ENCODE measurements at places on chromosomes 1 and 21. TPM values are rescaled to one million over a fixed set of nuclear protein-coding genes. Genes with fewer than 3 reads are reported as not detected.

- H3K27ac ChIP-seq: no peak overlapping the region
- no peaks in the 10 kb centered on the region for H3K27me3 ChIP-seq
- H3K4me1 ChIP-seq: no peaks in the 10 kb centered on the region
- H3K36me3 ChIP-seq: no peaks in the 10 kb centered on the region
- no peak for DNase-seq
Measured at GRCh38 chr21:33375101-33375644, 28.0 kb upstream of the IFNGR2 start.

DNA sequence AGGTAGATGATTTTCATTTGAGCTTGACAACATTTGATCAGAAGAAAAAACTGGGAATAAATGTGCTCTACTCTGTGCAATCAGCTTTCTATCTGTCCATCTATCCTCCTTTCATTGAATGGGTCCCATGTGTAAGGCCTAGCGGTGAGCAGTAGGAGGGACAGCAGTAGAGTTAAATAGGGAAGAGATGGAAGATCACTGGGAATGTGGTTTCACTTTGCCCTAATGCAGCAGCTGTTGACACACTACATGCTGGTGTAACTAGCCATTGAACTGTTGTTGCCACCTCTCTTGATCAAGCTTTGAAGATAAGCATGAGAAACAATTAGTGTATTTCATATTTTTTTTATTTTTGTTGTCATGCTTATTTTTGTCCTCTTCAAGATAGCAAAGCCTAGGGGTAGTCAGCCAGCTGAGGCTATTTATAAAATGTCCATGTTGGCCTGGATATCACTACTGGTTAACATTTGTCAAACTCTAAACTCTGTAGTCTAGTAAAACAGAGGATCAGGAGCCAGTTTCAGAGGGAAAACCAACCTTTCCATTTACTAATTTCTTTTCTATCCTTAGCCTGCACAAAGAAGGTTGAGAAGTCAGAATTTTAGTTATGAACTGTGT lies 41.9 kb downstream of the CACNA1E start:
- no peak for DNase-seq
- H3K27ac ChIP-seq: no peak overlapping the region

- no peaks in the 10 kb centered on the region for H3K36me3 ChIP-seq
- no peak overlapping the region for H3K4me3 ChIP-seq
- no peaks in the 10 kb centered on the region for H3K4me1 ChIP-seq
- no peak for DNase-seq
- H3K27me3 ChIP-seq: no peaks in the 10 kb centered on the region
Measured at GRCh38 chr21:15560383-15561056, 169.3 kb upstream of the USP25 start.

DNA sequence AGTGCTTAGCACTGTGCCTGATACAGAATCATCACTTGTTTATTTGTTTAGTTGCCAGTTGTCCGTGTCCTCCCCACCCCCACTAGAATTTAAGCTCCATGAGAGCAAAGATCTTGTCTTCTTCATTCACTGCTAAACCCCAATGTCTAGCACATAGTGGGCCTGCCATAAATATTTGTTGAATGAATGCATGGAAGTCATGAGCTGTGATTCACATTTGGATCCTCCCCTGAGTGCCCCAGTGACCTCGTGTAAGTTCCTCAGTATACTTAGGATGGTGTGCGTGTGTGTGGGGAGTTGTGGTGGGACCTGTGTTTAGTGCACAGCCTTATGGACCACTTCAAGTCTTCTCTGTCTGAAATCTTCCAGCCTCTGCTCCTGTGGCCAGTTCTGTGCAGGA lies 23.1 kb downstream of the IER5 start:
- no peaks in the 10 kb centered on the region for H3K36me3 ChIP-seq
- H3K27me3 ChIP-seq: no peaks in the 10 kb centered on the region
- peaks cover 30% of the 10 kb centered on the region for H3K4me1 ChIP-seq
- H3K27ac ChIP-seq: peak overlapping the region; percentile 65
- DNase-seq: no peak
- no peak overlapping the region for H3K4me3 ChIP-seq

DNA sequence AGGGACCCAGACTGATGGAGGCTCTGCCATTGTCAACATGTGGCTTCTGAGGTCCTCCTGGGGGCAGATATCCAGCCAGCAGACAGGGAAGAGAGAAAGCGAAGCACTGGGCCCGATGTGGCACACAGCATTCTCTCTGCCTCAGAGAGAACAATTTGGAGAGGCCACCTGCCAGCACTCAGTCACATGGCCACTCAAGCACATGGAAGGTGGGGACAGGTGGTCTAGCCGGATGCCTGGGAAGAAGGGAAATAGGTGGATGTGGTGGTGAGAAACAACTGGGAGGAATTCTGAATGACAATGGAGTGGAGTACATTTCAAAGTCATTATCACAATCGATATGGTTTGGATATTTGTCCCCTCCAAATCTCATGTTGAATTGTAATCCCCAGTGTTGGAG lies 109.0 kb downstream of the UBE2U start:
- no peaks in the 10 kb centered on the region for H3K4me1 ChIP-seq
- no peak overlapping the region for H3K27ac ChIP-seq
- no peak for DNase-seq
- H3K36me3 ChIP-seq: no peaks in the 10 kb centered on the region
- no peak overlapping the region for H3K4me3 ChIP-seq
- H3K27me3 ChIP-seq: no peaks in the 10 kb centered on the region

NR1I3 gene
- 52.3 TPM for total RNA-seq

GRCh38 chr1:6178751-6179563 lies 1.2 kb downstream of the CHD5 start:
- peaks cover 3% of the 10 kb centered on the region for H3K4me1 ChIP-seq
- no peak for DNase-seq
- no peaks in the 10 kb centered on the region for H3K36me3 ChIP-seq
- H3K4me3 ChIP-seq: no peak overlapping the region
- peaks cover 5% of the 10 kb centered on the region for H3K27me3 ChIP-seq
- no peak overlapping the region for H3K27ac ChIP-seq

DNA sequence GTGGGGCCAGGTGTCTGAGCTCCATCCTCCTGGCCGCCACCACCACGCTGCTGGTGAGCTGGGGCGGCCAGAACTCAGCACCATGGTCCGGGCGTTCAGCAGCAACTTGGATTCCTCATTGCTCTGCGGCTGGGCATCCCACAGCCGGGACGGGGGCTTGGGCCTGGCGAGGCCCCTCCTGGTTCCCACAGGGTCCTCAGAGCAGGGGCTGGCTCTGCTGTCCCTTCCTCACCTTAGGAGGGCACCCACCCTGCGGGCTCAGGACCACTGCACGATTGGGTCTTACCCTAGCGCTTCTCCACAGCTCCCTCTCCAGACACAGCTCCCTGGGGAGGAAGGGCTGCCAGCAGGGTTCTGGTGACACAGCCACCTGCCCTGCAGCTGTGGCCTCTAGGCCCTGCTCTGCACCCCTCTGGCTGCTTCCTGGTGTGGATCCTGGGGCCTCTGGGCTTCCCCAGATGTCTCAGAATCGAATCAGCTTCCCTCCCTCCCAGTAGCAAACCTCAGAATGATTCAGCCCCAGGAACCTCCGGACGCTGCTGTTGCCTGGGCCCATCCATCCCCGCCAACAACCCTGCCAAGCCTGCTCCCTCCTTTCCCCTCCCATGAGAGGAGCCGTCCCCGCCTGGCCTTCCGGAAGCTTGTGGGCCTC lies 25.0 kb downstream of the CRYAA start:
- H3K27ac ChIP-seq: peak overlapping the region; percentile 64
- DNase-seq: no peak
- H3K4me3 ChIP-seq: no peak overlapping the region
- H3K36me3 ChIP-seq: no peaks in the 10 kb centered on the region
- H3K27me3 ChIP-seq: no peaks in the 10 kb centered on the region
- no peaks in the 10 kb centered on the region for H3K4me1 ChIP-seq

GRCh38 chr1:75952016-75952415 lies 19.8 kb upstream of the ASB17 start:
- H3K36me3 ChIP-seq: no peaks in the 10 kb centered on the region
- no peak for DNase-seq
- no peak overlapping the region for H3K27ac ChIP-seq

DNA sequence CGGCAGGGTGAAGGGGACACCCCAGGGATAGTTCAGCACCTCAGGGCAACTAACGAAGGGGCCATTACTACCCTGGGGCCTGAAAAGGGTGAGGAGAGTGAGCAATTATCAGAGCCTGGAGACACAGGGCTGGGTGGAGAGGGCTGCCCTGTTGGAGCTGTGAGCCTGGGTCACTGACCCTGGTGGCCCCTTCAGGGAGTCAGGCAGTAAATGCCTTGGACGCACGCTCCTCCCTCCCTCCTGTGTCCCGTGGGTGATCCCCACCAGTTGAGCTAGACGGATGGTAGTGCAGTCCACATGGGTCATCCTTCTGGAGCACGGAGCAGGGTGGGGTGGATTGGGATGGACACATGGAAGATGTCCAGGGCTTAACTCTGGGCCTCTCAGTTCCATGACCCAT lies 305.3 kb downstream of the PTPRU start:
- H3K4me1 ChIP-seq: no peaks in the 10 kb centered on the region
- no peak overlapping the region for H3K4me3 ChIP-seq
- no peaks in the 10 kb centered on the region for H3K27me3 ChIP-seq
- H3K27ac ChIP-seq: no peak overlapping the region

SMIM11 gene
- 6.2 TPM for total RNA-seq

GRCh38 chr1:26290882-26291261 lies 11.0 kb downstream of the SH3BGRL3 start:
- peak overlapping the region; percentile 56 for H3K27ac ChIP-seq
- no peaks in the 10 kb centered on the region for H3K36me3 ChIP-seq

DNA sequence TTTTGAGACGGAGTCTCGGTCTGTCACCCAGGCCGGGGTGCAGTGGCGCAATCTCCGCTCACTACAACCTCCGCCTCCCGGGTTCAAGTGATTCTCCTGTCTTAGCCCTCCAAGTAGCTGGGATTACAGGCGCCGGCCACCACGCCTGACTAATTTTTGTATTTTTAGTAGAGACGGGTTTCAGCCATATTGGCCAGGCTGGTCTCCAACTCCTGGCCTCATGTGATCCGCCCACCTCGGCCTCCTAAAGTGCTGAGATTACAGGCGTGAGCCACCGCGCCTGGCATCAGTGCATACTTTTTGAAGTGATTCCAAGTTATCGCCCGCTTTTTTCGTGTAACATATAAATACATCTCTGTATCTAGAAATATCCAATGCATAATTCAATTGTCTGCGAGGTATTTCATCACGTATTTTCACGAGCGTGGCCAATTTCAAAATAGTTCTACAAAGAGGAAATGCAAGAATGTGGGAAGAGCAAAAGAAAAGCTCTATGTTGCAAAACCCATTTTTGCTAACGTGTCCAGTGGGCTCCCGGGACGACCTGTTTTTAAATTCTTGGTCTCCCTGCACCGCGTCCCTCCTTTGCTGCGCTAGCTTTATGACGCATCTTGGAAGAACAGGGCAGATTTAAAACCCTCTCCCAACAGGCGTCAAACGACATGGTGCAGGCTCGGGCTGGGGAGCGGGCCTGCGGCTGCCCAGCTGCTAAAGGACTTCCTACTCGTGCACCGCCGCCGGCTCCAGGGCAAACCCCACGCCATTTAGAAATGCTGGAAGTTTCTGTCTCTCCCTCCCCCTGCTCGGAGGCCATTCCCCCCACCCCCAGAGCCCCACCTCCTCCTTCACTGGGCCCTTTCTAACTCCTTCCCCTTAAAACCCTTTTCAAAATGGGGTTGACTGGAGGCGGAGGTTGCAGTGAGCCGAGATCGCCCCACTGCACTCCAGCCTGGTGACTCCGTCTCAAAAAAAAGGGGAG lies 923 bp upstream of the IFNGR2 start:
- no peak for DNase-seq
- peak overlapping the region; percentile 76 for H3K27ac ChIP-seq
- no peaks in the 10 kb centered on the region for H3K27me3 ChIP-seq

DNA sequence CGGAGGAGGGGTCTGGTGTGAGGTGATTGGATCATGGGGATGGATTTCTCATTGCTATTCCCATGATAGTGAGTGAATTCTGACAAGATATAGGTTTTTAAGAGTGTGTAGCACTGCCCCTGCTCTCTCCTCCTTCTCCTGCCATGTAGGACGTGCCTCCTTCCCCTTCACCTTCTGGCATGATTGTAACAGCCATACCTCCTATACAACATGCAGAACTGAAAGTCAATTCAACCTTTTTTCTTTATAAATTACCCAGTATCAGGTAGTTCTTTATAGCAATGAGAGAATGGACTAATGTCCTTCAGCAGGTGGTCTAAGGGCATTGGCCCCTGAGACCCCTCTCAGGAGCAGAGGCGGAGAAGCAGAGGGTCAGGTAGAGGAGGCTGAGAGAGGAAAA lies 168.7 kb upstream of the ETV3 start:
- no peaks in the 10 kb centered on the region for H3K4me1 ChIP-seq
- no peak overlapping the region for H3K4me3 ChIP-seq
- no peak overlapping the region for H3K27ac ChIP-seq
- DNase-seq: no peak
- no peaks in the 10 kb centered on the region for H3K36me3 ChIP-seq

SPRR2B gene
- not detected for total RNA-seq

GRCh38 chr1:154809436-154810413 lies 60.4 kb downstream of the KCNN3 start:
- DNase-seq: no peak
- H3K27ac ChIP-seq: no peak overlapping the region
- H3K4me3 ChIP-seq: no peak overlapping the region
- no peaks in the 10 kb centered on the region for H3K36me3 ChIP-seq
- no peaks in the 10 kb centered on the region for H3K4me1 ChIP-seq

DNA sequence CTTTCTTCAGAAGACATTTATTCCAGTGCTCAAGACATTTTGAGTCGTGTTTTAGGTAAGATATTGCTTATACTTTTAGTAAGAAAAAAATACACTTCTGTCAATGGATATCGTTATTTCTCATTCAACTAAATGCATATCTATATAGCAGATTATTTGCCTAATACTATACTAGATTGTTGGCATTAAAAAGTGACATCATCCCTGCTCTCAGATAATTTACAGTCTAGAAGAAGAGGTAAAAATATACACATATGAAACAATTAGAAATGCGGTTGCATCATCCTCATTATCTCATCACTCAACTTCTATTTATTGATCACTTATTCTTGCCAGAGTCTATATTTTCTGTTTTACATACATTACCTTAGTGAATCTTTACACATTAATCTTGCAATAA lies 367.7 kb downstream of the ADGRL2 start:
- H3K36me3 ChIP-seq: no peaks in the 10 kb centered on the region
- no peak overlapping the region for H3K4me3 ChIP-seq
- no peak for DNase-seq
- no peaks in the 10 kb centered on the region for H3K4me1 ChIP-seq

TACSTD2 gene
- 0.61 TPM for total RNA-seq

Data from liver (tissue), 10 donors.